ENCODE measurements at places on chromosomes 16 and 17.
A peak's percentile ranks its signal among the peaks of the same experiment; 100 is the strongest.

DNA sequence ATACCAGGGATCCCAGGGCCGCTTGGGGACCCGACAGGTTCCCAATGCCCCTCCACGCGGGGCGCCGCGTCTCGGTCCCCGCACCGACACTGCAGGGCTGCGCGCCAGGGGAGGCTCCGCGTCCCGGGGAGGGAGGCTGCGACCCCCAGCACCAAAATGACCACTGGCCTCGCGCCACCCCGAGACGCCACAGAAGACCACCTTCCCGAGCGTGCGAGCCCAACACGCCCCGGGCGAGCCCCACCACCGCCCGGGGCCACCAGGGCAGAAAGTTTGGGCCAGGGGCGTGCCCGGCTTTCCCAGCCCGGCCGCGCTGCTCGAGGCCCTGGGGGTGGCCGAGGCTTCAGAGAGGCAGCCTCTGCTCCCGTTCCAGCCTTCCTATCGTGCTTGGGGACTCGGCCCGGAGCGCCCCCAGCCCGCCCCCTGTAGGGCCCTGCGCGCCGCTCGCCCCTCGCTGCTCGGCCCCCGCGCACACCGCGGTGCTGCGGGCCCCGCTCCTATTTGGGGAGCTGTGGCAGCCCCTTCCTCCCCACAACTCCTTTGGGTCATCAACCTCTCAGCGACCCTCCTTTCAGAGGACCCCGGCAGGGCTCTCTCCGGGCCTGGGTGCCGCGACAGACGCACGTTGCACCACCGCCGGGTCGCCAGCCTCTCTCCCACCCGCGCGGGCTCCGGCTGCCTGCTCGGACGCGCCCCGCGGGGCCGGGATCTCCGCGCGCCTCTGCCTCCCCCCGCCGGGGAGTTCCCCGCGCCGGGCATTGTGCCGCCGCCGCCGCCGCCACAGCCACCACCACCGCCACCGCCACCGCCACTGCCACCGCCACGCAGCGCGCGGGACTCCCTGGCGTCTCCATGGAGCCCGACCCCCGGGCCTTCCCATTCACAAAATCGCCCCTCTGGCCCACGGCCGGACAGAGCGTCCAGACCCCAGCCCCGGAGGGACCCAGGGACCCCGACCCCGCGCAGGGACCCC lies 892 bp downstream of the RBFOX3 start:
- DNase-seq: no peak

DNA sequence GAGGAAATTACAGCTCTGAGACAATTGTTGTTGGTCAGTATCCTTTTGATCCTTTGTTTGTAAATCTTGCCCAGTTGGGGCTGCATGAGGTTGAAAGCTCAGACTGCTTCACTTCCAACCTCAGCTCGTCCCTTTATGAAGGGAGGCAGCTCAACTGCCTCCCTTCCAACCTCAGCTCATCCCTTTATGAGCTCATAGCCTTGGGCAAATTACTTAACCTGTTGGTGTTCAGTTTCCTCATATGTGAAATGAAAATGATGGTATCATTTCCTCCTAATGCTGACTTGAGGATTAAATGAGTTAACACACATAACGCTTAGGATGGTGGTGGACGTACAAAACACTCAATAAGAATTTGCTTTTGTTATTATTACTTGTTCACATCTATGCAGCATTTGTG lies 265.1 kb downstream of the CDH13 start:
- DNase-seq: no peak

DNA sequence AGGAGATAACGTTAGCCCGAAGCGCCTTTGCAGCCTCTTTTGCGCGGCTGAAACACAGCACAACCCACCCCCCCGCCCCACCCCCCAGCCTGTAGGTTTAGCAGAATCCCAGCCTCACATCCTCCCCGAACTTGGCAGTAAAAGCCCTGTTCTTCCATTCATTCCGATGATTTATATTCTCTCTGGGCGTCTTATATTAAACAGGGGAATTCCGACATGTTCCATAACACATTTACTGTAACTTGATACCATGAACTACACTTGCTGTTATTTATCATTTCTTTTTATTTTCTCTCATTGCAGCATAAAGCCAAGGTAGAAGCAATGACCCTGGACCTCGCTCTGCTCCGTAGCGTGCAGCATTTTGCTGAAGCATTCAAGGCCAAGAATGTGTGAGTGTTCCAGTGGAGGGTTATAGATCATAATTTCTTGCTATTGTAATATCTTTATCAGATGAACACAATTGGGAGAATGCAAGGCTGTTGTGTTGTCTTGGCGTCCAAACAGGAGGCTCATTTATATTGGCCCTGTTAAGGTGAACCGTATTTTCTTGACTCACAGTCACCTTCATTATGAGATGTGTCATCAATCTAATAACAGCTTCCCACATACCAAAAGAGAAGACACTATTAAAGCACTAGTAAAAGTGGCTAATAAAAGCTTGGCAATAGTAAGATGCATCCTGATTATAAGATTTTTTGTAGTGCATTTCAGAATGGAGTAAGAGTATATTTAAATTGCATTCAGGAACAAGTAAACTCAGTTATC lies 287.3 kb downstream of the WWOX start:
- no peak for DNase-seq

GRCh38 chr17:35432176-35433074 lies at the start of gene SLFN12:
Gene SLFN12 (minus strand): TSS chr17:35432500. CDS start chr17:35423028, 9,472 bp downstream.
- peak; percentile 46 for DNase-seq

- no peak for DNase-seq
These were observed 193.6 kb downstream of the AATF start for GRCh38 chr17:37142294-37142896.

- DNase-seq: no peak
These were observed 7.7 kb downstream of the WFDC1 start for GRCh38 chr16:84302111-84302954.

- DNase-seq: no peak
These were observed 2.3 kb upstream of the CDK3 start for GRCh38 chr17:75998327-75998795.

DNA sequence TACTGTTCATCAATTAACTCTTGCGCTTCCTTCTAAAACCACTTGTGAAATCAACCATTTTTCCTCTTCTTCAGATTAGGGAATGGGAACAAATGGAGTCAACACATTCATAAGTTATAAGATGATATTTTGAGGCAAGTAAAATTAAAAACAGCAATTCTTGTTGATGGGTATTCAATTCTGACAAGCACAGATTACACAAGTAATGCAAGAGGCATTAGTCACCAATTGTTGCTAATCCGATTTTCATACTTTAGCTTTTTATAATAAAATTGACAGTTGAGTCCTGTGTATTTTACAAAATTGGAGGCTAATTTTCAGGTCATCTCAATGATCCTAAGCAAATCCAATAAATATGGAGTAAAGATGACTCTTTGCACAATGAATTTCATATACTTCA lies 918.4 kb upstream of the SOX9 start:
- no peak for DNase-seq

GRCh38 chr16:19278403-19278802 lies 7.1 kb upstream of the CLEC19A start:
- no peak for DNase-seq

DNA sequence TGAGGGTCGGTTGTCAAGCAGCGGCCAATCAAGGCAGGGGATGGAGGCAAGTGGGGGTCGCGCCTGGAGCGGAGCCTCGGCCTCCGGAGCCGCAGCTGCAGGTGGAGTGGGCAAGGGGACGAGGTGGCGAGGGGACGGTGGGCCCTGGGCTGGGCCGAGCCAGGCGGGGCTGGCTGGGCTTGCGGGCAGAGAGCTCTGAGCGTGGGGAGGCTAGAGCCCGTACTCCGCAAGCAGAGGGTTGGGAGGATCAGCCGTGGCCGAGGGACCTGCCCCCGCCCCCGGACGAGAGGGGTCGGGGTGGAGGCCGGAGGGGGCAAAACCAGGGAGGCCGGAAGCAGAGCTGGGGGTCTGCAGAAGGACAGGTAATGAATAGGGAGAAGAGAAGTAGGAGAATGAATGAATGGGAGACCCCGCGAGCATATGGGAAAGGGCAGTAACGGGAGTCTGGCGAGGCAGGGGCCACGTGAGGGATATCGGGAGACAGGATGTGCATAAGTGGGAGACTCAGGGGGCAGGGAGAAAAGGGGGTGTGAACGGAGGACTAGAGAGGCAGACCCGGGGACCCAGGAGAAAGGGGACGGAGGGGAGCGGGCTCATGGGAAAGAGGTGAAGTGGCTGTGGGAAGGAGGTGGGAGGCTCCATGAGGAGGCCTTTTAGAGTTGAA lies at the start of gene KATNB1:
Gene KATNB1, plus strand, starts transcription at position 16 of the 664 bp plus-strand sequence. CDS start 1,474 bp downstream, outside the sequence.
- DNase-seq: no peak

- no peak for DNase-seq
These were observed 11.1 kb downstream of the FANCA start for GRCh38 chr16:89805136-89805905.

DNA sequence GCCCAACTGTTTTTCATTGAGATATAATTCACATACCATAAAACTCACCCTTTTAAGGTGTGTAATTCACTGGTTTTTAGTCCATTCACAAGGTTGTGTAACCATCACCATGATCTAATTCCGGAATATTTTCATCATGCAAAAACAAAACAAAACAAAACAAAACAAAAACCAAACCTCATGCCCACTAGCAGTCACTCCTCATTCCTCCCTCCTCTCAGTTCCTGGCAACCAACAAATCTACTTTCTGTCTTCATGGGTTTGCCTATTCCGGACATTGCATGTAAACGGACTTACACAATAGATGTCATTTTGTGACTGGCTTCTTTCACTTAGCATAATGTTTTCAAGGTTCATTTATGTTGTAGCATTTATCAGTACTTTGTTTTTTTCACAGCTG lies 4.5 kb upstream of the NOD2 start:
- DNase-seq: no peak

GRCh38 chr17:33945646-33946546 lies 309.2 kb upstream of the CCL2 start:
- no peak for DNase-seq

DNA sequence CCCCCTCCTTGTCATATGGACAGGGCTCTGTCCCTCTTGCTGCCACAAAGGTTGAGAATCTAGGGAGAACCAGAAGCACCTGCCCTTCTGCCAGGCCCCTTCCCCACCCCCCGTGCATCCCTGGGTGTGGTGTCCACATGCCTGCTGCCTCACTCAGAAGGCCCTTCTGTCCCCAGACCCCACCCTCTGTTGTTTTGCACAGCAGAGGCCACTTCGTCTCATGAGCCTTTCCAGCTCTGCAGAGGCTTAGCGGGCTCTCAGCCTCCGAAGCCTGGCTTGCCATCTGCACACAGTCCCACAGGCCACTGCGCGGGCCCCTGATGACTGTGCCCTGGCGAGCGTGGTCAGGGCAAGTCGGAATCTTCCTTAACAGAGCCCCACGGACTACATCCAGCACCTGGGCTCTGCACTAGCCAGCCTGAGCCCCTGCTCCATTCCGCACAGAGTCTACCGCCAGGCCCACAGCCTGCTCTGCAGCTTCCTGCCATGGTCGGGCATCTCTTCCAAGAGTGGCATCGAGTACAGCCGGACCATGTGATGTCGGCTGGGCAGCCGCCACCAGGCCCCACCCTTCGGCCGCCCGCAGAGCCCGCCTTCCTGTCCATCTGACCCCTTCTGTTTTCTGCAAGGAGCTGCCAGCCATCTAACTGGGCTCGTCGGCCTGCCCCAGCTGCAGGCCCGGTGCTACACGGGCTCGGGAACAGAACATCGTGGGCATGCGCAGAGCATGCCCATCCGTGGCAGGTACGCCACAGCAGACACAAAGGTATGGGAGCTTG lies 10.8 kb downstream of the C16orf90 start:
- no peak for DNase-seq

DNA sequence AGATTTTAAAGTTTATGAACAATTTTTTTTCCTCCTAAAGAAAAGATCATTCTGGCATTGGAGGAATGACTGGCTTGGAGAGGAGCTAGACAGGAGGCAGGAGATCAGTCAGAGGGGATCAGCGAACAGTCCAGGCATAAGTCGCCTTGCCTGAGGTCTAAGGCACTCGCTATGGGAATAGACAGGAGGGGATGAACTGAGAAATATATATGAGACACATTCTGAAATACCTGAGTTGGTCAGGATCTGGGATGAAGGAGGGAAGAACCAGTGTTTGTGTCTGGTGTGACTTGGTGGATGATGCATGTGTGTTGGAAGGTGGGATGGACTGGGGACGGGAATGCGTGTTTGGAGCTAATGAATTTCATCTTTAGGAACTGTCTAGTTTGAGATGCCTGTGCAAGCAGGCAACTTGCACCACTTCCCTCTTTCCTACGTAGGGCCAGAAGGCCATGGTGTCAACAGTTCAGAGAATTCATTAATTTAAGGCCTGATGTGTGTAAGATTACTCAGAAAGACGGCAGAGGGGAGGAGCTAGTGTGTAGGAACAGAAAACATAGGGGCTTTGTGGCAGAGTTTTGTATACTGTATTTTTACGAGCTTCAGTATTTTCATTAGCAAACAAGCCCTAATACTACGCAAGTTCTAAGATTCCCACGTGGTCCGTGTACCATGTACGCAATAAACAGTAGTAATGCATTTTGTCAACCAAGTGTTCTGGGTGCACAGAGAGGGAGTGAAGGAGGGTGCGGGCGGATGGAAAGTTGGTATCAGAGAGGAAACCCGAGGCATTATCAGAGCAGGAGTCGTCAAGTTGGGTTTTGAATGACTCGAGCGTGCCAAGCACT lies 825 bp downstream of the HEATR6 start:
- no peak for DNase-seq

GRCh38 chr17:8051831-8052230 lies 13.0 kb downstream of the ALOX15B start:
- no peak for DNase-seq

DNA sequence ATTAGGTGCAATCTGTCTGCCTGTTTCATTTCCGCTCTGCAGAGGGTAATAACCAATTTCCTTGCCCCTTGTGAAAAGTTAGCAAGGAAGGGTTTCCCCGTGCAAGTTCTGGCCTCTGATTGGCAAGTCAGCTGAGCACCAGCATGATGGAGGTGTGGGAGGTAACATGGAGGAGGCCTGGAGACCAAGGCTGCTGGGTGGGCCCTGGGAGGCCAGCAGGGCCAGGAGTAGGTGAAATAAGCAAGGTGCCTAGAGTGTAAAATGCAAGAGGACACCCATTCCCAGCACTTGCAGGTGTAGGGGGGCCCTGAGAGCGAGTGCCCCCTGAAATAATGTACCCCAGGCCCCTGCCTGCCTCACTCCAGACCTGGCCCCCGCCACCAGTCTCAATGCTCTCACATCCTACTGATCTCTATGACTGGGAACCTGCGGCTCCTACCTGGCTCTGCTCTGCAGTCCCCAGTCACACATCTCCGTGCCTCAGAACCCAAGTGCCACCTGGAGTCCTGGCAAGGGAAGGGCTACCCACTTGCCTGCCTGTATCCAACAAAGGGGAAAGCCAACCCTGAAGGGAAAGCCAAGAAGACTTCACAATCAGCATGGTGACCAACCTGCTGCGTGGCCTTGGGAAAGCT lies 116.2 kb downstream of the C16orf78 start:
- no peak for DNase-seq

All from activated gamma-delta T cell treated with Interleukin-2 at 50 U/mL for 16 hours (primary cell).